Activated T-cell treated with anti-CD3 and anti-CD28 coated beads, Interleukin-2, amount 50 U/mL, for 72 hours (primary cell): ENCODE measurements at places on chromosomes 1 and 21.

DNA sequence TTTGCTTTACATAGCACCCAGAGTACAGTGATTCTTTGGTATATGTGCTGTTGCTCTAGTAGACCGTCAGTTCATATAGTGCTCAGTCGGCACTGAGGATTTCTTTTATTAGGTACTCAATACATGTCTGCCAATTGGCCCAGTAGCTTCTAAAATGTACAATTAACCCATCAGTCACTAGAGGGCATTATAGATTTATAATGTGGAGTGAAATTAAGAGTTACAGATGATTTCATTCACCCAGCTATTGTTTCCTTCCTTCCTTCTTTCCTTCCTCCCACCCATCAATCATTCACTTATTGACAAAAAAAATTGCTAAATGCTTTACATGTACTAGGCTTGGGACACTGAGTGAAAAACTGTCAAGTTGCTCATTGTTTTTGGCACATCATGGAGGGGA is 263.6 kb upstream of the USP24 start:
- DNase-seq = no peak

- DNase-seq = no peak
Measured at GRCh38 chr1:243489681-243490546, 234.1 kb downstream of the SDCCAG8 start.

DNA sequence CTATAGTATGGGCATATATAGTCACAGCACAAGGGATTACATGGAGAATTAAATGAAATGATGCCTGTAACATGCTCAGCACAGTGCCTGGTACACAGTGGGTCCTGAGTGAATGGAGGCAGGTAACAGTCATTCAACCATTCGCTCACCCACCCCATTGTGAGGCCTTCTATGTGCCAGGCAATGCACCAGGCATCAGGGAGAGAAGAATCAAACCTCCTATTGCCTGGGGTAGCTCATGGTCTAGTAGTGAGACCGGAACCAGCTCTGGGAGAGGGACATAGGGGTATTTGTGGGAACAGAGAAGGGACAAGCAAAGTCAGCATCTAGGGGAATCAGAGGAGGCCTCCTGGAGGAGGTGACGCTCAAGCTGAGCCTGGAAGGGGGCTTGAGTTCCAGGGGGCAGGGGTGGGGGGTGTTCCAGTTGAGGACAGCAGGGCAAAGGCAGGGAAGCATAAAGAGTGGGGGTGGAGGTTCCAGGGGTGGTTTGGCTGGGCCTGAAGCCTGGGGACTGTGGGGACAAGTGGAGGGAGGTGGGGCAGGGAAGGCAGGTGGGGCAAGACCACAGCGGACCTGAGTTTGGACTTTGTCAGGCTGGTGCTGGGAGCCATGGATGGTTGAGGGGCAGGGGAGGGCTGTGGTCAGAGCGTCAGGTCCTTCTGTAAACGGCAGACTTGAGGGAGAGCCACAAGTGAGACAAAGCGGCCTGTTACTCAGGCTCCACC is 591.6 kb downstream of the PTPRU start:
- no peak for DNase-seq

GRCh38 chr1:152761609-152762213 is 3.9 kb downstream of the KPRP start:
- DNase-seq = no peak

DNA sequence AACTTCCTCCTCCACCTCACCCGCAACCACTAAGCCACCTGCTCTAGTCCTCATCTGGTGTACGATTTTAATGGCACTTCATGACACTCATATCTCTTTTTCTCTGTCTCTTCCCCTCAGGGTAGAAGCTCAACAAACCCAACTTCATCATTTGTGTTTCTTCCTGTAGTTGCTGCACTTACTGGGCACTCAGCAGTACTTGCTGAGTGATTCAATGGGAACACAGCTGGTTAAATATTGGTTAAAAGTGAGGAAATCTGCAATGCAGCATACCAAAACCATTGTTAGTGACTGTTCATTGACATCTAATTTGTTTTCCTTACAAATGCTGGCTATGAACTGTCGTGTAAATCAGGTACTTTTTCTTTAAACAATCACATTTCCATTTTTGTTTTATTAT is 541.1 kb upstream of the PRMT6 start:
- DNase-seq = no peak

- no peak for DNase-seq
Measured at GRCh38 chr1:54342288-54342687, 63.9 kb downstream of the SSBP3 start.

- no peak for DNase-seq
Measured at GRCh38 chr1:163273766-163274441, 47.9 kb upstream of the NUF2 start.

DNA sequence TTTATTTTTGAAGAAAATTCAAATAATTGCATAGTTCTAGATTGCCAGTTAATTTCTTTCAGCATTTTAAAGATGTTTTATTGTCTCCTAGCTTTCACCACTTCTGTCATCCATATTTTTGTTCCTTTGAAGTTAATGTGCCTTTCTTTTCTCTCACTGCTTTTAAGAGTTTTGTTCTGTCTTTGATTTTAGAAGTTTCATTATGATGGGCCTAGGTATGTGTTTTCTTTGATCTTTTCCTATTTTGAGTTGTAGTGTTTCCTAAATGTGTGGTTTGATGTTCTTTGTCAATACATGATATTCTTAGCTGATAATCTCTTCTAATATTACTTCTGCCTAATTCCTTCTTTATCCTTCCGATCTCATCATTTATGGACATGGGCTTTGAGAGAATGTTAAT is 378.7 kb downstream of the DISC1 start:
- no peak for DNase-seq

DNA sequence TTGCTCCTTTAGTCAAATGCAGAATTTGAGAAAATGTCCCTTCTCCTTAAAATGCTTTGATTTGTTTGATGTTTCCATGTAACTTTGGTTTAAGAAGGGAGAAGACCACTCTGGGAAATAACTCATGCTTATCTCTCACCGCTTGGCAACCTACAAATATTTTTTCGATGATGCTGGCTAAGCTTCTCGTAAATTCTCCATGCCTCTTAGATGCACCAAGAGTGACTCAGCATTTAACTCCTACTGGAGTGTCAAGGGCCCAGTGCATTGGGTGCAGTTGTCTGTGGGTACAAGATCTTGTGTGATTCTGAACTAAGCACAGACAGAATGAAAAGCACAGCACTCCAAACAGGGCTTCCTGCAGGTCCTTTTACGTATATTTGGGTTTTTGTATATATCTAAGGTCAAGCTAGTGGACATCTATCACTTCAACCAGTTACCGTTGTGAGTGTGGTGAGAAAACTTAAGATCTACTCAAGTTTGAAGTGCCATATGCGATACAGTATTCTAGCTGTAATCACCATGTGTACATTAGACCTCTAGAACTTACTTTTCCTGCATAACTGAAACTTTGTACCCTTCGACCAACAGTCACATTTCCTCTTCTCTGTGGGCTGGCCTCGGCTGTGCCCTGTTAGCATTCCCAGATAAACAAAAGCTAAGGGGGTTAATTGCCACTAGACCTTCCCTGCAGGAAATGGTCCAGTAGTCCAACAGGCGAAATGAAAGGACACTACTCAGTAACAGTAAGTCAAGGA is 55.8 kb downstream of the COL18A1 start:
- DNase-seq = no peak

DNA sequence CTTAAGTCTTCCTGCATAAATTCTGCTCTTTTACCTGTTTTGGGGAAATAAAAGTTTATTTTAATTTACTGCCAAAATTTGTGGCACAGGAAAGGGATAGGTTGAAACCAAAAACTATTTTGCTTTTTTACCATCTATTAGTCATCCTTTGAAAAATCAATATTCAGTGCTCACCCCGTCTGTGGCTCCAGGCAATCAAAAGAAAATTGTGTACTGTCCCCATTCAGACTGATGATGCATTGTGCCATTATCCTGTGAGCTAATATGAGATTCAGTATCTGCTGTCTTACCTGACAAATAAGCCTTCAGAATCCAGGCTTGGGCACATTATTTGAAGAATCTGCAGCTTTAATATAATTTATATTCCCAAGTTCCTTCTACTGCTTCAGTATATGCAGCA is 650.7 kb downstream of the KIF26B start:
- no peak for DNase-seq

GRCh38 chr1:235450433-235450832 is 53.8 kb downstream of the B3GALNT2 start:
- DNase-seq = no peak

GRCh38 chr1:119253366-119253765 is 112.9 kb upstream of the WARS2 start:
- no peak for DNase-seq

- no peak for DNase-seq
Measured at GRCh38 chr1:43031316-43032203, 72.9 kb upstream of the SLC2A1 start.

DNA sequence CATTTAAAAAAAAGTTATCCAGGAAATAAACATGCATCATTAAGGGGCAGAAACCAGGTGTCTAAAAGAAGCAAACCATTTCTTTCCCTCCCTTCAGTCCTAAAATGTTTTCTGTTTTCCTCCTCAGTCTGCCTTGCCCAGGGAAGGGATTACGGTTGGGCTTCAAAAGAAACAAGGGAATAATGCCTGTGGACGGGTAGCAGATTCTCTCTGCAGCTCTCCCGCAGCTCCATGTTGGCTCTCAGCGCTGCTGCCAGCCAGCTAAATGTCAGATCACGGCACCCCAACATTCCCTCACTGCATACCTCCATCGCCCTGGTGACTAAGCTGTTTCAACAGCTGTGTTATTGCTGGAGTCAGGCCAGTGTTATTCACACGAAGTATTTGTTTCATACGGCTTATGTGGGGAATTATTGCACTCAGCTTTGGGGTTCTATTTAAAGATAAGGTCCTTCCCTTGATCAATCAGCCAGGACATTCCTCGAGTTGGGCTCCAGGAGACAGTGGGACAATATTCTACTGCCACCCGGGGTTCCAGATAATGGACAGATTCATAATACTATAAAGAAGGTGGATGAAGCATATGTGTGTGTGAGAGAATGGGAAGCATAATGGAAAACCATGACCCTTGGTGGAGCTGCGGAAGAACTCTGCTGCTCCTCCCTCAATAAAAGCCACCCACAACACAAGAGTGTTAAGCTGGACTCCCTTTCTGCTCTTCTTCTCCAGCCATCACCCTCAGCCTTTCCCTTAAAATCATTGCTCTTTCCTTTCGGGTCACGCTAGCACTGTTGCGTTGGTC is 58.2 kb downstream of the WLS start:
- DNase-seq = no peak

DNA sequence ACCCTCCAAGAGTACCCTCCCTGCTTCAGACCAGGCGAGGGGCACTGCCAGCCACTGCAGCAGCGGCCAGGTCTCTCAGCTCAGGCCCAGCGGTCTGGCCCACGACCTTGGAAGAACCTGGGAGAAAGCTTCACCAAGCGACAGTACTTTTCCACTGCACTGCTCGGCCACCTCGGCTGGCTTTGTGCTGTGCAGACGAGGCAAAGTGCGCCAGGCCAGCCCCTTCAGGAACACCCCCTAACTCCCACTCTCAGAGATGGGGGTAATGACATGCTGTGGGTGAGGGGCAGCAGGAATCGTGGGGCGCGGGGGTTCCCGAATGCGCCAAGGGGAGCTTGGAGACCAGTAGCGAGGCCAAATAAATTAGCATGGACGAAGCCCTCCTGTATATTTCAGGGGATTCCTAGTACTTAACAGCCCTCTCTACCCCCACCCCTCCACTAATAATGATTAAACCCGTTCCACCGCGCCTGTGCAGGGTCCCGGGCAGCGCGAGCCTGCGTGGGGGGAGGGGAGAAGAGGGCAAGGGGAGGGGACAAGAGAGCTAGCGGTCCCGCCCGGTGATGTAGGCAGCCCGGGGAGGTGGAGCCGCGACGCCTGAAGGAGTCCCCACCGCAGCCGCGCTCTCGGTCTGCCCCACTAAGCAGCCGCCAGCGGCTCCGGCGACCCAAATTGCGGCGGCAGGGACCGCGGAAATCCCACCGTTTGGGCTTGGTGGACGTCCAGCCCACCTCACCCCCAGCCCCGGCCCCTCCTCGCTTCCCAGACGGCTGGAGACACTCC is at the start of gene FAM43B:
FAM43B (plus strand) TSS at position 629 of the 783 bp plus-strand sequence. CDS start 401 bp downstream, outside the sequence.
- peak; percentile 4 for DNase-seq

- no peak for DNase-seq
Measured at GRCh38 chr1:72280131-72280530, 2.2 kb downstream of the NEGR1 start.

- no peak for DNase-seq
Measured at GRCh38 chr21:15860541-15860940, 130.8 kb downstream of the USP25 start.

DNA sequence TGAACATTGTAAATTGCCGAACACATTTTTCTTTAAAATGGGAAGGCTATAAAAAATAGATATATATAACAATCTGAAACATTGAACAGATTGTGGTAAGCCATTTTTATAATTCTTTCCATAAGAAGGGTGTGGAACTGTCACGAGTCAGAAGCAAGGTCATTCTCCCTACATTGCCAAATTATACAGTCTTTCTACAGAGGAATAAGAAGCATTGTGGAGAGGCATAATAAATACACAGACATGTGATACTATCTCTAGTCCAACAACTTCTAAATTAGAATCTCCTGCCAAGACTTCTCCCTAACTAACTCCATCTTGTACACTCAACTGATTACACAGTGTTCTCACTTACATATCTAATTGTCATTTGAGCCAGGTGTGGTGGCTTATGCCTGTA is 227.9 kb downstream of the CENPF start:
- no peak for DNase-seq

DNA sequence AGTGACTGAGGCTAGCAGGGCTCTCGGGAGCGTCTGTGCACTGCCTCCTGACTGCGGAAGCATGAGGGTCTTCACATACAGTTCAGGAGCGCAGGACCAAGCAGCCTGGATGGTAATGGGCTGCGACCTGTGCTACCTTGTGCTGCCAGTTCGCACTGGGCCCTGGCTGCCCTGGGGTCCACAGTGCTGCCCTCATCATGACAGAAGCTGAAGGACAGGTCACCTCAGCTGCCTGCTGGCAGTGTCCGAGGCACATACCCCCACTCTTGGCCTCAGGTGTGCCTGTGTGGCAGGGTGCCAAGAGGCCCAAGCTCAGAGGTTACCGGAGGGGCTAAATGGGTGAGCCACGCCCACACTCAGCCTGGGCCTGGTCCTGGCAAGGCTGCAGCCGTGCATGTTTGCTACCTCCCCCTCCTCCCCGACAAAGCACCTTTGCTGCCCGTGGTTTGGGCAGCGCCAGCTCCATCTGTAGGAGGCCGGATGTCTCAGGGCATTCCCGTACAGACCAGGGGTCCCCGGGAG is 4.4 kb downstream of the JMJD4 start:
- DNase-seq = no peak

DNA sequence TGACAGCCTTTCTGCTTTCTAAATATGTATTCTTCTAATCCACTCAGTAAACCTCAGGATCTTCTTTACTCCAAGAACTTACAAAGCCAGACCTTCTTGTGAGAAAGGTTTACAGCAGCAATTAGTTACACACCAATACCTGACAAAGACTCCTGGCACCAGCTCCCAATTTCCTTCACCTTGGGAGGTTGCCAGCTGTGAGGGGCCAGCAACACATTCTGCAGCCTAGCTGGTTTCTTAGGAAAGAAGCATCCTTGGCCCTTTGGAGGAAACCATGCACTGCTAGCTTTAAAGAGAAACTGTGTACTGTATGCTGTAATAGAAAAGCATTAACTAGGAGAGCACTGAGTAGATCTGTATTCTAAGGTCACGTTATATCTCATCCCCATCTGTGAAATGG is 10.8 kb downstream of the FYB2 start:
- no peak for DNase-seq
